ENCODE measurements at places on chromosomes 16 and 17.

DNA sequence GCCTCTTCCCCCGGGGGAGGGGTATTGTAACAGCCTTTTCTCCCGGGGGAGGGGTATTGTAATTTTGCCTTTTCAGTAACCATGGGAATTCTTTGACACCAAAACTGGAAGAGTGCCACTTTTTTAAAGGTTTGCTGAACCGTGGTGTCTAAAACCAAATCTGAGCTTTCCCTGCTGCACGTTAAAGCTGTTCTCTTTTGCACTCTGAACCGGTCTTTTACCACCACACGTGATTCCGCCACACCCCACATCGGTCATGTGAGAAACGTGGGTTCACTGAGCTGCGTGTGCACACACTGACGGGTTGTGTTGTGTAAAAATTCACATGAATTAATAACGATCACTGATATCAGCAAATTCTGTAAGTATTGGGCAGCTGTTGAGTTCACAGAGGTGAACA is 9.2 kb upstream of the ACSF3 start:
- no peak for DNase-seq

DNA sequence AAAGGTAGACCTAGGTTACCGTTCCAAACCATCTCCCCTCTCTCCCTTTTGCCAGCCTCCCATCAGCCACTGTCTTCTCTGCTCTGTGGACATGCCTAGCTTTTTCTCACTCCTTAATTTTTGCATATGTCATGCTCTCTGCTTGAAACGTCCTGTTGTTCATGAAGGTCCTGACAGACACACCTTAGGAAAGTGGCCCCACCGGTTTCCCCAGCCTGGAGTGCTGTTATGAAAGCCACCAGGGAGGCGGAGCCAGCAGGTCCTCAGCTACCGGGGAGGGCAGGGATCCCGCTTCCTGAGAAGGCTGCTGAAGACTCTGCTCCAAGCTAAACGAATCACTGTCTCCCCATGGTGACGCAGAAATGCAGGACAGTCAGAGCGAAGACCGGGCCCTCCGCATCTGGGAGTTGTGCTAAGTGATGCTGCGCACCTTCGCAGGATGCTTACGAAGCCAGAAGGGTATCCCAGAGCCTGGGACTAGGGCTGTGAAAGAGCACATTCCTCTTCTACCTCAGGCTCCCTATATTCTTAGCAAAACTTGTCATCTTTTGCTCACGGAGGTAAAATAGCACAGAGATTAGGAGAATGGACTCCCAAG is 2.3 kb upstream of the SLC16A11 start:
- no peak for DNase-seq

- no peak for DNase-seq
These were observed 31.2 kb downstream of the RPGRIP1L start for GRCh38 chr16:53672461-53672860.

- no peak for DNase-seq
These were observed 15.6 kb upstream of the LITAF start for GRCh38 chr16:11602321-11602720.

DNA sequence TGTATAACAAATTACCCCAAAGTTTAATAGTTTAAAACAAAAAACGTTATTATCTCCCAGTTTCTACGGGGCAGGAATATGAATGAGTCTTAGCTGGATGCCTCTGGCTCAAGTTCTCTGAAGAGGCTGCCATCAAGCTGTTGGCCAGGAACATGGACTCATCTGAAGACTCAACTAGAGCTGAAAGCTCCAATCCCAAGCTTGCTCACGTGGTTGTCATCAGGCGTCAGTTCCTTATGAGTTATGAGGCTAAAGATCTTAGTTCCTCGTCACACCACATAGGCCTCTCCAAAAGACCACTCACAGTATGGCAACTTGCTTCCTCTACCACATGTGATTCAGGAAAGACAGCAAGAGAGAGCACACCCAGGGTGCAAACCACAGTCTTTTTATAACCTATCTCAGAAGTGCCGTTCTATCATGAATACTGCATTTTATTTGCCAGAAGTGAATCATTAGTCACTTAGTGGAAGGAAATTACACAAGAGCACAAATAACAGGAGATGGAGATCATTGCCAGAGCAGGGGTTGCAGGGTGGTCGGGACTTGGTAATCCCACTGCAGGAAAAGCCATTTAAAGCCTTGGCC is 48.7 kb upstream of the NLK start:
- DNase-seq = no peak

DNA sequence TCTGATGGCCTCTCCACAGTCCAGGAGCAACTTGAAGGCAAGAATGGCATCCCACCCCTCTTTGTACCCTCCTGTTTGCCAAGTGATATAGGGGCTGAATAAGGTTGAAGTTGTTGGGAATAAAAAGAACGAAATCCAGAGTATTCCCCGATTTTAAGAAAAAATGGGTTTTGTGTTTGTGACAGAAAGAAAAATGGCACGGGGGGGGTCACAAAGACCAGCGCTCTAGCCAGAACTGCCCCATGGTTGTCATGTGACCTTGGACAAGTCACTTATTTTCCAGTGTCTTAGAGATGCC is 1.7 kb upstream of the HEXIM1 start:
- no peak for DNase-seq

GRCh38 chr16:8686031-8686621 is 11.7 kb downstream of the ABAT start:
- peak; percentile 11 for DNase-seq

GRCh38 chr16:75246504-75247205 is 4.8 kb downstream of the BCAR1 start:
- no peak for DNase-seq

DNA sequence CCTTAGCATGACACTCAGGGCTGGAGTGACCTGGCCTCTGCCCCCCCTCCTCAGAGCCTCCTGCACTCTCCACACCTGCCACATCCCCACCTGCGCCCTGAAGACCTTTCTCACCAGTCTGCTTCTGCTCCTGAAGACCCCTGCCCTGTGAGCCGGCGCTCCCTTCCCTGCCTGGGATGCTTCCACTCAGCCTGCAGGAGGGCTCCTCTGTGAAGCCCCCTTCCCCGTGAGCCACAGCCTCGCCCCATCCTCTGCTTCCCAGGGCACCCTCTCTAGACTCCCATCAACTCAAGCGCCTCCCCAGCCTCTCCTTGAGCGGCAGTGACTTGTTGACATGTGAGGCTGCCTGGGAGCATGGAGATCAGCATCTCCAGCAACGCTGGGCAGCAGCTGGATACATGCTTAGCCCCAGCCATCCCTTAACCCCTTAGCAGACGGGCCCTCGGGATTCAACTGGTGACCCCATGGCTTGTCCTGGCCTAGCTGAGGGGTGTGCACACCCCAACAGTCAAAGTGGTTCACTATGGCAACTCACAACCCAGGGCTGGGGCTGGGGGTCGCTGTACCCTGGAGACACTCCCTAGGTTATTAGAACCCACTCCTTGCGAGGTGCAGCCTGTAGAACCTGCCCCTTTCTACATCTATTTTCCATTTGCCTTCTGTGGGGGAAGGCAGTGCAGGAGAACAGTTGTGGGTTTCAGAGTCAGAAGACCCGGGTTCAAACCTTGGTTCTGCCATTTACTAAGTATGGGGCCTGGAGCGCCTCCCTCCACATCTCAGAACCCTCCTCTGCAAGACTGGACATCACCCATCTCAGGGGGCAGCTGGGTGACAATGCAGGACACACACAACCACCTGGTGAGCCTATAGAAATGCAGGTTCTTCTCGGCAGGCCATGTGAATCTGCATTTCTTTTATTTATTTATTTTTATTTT is 21.5 kb downstream of the TMEM235 start:
- DNase-seq = no peak

DNA sequence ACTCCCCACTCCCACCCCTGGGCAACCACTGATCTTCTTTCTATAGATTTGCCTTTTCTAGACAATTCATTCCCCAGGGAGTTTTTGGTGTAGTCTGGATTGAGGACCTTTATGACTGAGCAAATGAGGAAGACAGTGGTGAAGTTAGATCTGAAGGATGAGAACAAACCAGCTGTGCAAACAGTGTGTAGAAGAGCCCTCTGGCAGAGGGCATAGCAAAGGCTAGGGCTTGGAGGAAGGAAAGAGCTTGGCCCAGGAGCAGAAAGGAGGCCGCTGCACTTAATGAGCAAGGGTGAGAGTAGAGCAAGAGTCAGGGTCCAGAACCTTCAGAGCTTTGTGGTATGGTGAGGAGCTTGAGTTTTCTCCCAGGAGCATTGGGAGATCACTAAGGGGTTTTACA is 352.7 kb downstream of the CA10 start:
- no peak for DNase-seq

- no peak for DNase-seq
These were observed 28.7 kb downstream of the TMEM186 start for GRCh38 chr16:8768692-8769091.

GRCh38 chr16:81539009-81539758 is 94.6 kb downstream of the CMIP start:
- DNase-seq = no peak

DNA sequence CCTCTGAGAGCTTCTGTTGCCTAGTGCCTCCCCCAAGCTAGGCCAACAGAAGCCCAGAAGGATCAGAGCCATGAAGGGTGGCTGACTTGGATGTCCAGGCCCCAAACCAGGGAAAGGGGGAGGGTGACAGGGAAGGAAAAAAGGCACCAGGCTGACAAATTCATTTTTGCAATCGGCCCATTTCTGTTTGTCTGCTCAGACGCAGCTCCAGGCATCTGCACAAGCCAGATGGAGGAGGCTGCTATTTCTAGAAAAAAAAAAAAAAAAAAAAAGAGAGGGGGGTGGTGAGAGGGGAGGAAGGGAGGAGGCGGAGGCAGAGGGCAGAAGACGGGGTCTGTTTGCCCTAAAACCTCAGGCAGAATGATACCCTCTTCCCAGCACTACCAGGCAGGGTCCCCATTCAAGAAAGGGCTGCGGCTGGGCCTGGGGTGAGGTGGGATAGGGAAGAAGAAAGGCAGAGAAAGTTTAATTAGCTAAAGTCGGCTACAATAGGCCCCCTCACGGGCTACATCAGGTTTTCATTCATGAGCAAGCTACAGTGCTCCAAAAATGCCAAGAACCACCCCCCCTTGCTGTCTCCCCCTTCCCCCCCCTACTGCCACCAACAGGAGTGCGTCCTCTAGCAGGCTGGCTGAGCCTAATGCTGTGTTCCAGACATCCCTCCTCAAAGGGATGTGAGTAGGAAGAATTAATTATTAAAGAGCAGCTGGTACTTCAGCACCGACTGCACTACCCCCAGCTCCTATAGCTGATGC is 2.4 kb downstream of the HDAC5 start:
- DNase-seq = no peak

GRCh38 chr16:10383626-10384025 is 2.2 kb upstream of the ATF7IP2 start:
- no peak for DNase-seq

DNA sequence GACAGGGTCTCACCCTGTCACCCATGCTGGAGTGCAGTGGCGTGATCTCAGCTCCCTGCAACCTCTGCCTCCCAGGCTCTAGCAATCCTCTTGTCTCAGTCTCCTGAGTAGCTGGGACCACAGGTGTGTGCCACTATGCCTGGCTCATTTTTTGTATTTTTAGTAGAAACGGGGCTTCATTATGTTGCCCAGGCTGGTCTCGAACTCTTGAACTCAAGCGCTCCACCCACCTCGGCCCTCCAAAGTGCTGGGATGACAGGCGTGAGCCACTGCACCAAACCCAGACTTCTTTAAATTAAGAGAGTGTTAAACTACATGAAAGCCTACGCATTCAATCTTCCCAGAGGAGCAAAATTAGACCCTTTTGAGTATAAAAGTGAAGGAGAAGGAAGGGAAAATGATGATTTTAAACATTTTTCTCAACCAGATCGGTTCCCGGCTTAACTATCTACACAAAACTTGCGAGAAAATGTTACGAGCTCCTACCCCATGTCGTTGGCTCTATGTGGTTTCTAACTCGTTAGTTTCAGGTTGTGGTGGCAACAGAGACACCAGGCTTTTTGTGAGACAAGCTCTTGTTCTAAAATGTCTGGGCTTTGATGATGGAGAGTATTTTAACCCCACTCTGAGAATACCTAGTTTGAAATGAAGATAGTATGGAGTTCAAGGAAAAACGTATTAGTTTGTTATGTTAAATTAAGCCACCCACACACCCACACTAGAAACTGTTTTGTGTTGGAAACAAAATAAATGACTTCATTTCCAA is 26.3 kb downstream of the STAT5B start:
- DNase-seq = no peak

DNA sequence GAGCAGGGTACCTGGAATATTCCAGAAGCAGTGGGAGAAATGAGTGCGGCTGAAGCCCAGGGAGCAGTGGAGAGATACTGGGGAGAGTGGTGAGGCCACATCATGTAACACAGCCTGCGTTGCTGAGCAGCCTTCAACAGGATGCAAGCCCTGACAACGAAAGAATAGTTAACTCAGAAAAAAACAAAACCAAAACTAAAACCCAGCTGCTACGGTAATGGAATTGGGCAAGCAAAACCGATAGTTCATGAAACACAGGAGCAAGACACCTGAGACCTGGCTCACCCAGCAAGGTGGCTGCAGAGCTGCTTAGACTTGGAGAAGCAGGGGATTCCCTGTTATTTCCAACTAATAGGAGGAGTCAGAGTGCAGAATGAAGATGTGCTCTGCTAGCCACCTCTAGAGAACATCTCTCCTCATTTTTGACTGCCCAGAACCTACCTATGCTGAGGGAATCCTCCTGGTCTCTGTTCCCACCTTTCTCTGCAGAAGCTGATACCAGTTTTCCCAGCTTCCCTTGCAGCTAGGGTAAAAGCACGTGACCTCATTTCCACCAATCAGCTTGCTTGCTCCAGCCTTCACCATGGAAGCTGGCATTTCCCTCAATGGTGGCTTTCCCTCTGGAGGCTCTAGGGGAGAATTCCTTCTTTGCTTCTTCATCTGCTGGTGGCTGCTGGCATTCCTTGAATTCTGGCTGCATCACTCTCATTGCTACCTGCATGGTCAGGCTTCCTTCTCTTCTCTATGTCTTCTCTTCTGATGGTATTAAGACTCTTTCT is 59.4 kb upstream of the XYLT1 start:
- no peak for DNase-seq

DNA sequence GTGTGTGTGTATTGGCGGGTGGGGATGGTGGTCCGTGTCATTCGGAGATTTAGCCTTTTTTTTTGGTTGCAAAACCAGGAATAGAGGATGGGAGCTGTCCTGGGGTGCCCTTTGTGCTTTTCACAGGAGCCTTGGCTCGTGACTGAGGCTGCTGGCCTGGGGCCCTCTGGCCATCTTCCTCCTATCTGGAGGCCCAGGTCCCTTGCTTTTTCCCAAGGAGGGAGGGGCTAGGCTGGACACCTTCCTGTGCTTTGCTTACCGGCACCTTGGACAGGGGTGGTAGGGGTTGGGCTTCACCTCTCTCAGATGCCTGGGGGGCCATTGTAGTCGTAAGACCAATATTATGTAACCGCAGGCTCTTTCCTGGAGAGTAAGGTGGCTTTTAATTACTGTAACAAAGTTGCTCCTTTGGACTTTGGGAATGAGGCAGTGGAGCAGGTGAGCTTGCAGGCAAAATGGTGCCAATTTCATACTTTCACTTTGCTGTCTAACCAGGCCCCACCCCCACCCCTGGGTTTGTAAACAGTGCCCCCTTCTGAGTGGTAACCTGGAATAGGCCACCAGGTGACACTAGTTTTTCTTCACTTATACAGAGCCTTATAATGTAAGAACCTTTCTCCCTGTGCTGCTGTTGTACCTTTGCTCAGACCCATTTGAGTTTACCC is 1.2 kb downstream of the DYNLL2 start:
- DNase-seq = no peak

All from nucleus accumbens (tissue), 56 donors.